ENCODE measurements at places on chromosomes 2 and 18.

DNA sequence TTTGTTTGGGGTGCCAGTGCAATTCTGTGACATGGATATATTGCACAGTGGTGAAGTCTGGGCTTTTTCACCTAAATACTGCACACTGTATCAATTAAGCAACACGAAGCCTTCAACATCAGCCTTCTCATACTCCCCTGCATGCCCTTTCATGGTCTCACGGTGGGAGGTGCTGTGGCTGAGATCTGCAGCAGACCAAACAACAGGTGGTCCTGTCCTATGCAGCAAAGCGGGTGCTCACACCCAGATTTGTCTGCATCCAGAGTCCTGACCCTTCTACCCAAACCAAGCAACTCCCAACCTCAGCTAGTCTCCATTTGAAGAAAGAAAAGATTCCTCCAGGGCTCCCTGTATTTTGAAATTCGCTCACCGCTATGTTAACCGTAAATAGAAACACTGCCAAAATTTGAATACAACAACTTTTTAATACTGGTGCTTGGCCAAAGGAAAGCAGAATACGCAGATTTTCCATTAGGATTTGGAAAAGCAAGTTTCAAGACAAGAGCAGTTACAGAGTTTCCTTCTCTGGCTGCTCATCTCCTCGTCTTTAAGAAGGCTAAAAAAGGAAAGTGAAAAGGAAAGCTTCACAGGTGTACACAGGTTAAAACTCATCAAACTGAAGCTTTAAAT is 34.9 kb downstream of the FAM168B start:
- DNase-seq = no peak

DNA sequence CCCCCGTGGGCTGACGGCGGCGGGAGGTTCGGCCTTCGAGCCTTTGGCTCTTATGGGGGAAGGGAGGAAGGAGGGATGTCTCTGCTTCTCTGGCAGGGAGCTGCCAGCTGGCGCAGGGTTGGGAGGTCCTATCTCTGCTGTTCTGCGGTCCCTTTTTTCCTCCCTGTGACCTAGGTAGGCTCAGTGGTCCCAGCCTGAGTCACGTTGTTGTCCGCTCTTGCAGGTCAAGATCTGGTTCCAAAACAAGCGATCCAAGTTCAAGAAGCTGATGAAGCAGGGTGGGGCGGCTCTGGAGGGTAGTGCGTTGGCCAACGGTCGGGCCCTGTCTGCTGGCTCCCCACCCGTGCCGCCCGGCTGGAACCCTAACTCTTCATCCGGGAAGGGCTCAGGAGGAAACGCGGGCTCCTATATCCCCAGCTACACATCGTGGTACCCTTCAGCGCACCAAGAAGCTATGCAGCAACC is 2.5 kb downstream of the DLX1 start:
- DNase-seq = no peak

GRCh38 chr2:88036182-88036581 is 19.4 kb downstream of the KRCC1 start:
- no peak for DNase-seq

DNA sequence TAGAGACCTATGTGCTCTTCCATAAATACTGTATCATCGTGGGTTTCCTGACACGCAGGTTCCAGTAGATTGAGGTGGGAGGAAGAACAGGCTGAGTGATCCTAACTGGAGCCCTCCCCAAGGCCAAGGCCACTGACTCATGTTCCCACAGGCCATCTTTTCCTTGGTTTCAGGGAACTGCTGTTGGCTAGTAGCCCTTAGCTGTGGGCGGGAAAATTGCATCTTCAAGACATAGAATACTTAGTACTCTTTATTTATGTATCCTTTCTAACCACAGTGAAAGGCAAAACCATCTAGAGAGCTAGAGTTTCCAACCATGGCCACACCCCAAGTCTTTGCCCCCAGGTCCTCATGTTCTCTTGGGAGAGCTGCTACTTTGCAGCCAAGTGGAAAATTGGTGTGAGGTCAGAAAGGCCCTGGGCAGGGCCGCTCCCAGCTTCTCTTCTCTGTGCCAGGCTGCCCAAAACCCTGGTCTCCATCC is 55.9 kb downstream of the COPS8 start:
- no peak for DNase-seq

- no peak for DNase-seq
Observed at GRCh38 chr2:9774266-9774665, 69.0 kb upstream of the TAF1B start.

DNA sequence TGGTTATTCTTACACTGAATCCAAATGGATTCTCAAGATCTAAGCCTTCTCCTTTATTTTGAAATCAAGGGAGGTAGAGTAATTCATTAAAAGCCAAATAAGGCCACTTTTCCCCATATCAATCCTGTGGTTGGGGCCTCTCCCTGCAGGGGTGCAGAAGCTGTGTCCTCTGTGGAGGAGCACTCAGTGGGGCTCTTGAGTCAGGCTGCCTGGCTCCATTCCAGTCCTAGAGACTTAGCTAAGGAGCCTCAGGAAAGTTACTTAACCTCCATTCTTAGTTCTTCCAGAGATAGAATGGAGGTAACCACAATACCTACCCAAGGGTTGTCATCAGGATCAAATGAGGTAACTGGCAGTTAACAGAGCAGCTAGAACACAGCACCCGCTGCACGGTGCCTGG is 564.3 kb downstream of the CMPK2 start:
- no peak for DNase-seq

DNA sequence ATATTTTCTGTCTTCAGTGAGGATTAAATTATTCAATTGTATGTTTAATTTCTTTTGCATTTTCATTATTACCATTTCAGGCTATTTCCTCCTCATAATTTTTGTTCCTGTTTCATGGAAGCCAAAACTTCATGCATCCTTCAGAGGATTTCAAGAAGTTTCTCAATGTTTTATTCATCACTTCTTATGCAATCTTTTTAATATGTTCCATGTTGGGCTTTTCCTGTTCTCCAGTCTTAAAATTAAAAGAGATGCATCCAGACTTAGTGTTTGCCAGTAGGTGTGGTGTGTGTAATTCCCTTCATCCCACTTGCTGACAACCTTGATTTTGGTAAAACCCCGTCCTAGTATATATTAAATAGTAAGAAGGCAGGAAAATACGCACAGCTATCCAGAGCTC is 190.0 kb downstream of the EN1 start:
- DNase-seq = no peak

DNA sequence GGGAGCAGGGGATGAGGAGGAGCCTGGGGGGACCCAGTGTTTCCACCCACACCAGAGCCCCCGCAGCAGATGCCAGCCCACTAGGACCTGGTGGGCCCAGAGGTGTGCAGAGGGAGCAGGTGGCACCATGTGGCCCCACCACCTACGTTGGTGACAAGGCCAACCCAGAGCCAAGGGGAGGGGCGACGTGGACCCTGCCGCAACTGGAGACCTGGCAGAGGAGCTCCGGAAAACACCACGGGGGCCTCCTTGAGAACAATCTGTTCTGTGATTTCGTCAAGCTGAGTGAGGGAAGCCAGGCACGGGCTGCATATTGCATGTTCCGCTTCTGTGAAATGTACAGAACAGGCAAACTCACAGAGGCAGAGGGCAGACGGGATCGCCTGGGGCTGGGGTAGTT is 49.1 kb upstream of the GPC1 start:
- no peak for DNase-seq

DNA sequence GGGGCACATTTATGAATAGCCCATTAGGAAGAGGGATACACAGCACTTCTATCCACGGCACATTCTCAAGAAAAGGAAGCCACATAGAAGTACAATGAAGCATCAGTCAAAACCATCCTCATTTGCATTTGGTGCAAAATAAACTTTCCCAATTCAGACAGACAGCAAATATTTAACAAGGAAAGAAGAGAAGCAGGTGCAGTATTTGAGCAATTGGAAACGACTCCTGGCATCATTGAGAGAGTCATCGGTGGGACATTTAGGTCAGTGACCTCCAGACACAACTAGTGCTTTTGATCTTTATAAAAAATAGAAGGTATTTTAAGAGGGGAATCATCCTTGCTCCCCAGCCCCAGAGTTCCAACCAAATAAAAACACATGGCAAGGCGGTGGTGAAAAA is 118.0 kb downstream of the MREG start:
- DNase-seq = no peak

GRCh38 chr2:37189452-37190153 is 1.1 kb upstream of the SULT6B1 start:
- DNase-seq = no peak

DNA sequence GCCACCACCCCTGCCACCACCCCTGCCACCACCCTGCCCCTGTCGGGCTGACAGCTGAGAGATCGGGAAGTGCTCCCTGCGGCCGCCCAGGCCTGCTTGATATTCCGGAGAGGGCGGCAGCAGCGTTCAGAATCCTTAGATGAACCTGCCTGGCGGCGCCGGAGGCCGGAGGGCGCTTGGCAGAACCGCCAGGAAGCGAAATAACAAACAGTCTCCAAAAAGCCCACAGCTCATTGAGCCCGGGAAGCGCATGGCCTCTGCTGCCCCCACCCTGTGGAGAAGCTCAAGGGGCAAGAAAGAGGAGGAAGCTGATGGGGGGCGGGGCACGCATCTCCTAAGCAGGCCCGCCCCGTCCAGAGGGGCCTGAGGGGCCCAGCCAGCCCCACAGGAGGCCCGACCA is 92.2 kb upstream of the MBOAT2 start:
- DNase-seq = no peak

DNA sequence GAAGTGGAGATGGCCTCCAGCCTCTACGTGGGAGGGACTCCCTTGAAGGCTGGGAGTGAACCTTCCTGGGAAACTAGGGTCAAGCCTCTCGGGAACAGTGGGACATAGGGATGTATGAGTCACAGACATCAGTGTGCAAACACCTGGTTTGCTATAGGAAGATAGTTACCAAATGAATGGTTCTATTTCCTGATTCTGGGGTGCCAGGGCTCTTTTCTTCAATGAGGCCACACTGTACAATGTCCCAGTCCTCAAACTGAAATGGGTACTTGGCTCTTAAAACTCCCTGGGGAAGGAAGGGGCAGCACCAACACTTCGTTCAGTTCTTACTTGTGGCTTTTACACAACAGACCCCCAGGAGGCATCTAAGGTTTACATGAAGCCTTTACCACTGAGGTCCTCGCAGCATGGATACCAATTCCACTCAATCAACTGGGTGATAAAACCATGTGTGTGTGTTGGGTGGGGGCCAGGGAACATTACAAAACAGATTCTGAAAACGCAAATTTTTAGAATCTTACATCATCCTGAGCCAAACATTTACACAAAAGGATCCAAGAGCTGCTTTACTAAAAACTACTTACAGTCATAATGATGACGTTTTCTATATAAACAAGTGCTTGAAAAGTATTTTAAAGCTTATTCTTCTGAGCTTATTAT is 10.4 kb downstream of the ERFE start:
- no peak for DNase-seq

- no peak for DNase-seq
Observed at GRCh38 chr2:127957240-127957639, 70.6 kb downstream of the SAP130 start.

DNA sequence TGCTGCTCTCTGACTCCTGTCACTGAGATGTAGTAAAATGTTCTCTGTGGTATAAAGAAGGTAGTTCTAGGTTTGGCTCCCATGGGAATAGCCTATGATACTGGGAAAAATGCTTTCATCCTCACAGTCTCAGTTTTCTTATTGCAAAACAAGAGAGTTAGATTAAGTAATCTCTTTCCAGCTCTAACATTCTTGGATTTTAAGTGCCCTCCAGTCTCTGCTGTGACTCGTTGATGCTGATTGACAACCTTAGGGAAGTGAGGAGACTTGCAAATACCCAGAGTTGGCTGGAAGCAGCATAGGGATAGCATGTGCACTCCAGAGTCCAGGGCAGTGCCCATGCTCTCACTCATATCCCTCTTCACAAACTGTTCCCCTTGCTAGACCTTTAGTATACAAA is 534.9 kb downstream of the SLC4A3 start:
- no peak for DNase-seq

GRCh38 chr2:33214857-33215256 is 261.6 kb upstream of the RASGRP3 start:
- no peak for DNase-seq

- no peak for DNase-seq
Observed at GRCh38 chr2:217437290-217437870, 565.4 kb downstream of the TNS1 start.

DNA sequence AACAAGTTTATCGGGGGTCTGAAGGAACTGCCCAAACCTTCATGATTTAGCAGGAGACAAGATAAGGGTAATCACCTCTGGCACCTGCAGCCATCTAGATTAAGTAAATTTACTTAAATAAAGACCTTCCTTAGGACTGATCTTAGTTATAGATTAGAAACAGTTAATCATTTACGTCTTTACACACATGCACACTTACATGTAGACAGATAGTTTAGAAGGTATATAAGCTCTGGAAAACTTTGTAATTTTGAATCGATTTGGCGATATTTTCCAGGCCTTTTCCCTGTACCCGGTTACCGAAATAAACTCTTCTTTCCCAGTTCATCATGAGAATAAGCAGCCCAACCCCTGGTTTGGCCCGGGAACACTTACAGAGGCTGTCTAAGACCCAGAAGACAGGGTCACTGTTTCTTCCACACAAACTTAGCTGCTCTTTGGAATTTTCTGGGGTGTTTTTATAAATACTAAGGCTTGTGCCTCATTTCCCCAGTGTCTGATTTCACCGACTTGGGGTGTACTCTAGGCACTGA is 560 bp upstream of the SKA1 start:
- DNase-seq = no peak

DNA sequence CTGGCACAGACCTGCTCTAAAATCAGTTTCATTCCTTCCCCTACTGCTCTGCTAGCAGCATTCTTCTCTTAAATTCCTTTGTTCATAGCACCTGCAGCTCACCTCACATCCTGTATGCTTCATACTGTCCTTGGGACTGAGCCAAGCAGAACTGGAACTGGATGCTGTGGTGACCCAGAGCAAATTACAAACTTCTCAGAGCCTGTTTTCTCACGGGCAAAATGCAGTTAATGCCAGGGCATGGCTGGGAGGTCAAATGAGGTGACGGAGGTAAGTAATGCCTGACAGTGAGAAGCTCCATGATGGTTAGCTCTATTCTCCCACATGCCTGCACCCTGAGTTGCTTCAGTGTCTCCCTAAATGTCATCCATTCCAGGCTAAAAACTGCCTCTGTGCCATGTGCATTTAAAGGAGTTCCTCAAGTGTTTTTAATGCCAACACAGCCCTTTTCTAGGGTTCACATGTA is 29.7 kb downstream of the C2orf42 start:
- DNase-seq = no peak

- no peak for DNase-seq
Observed at GRCh38 chr2:237798236-237799059, at the start of gene RBM44. RBM44 (plus strand) TSS chr2:237798779; CDS start chr2:237813610, 14,831 bp downstream.

DNA sequence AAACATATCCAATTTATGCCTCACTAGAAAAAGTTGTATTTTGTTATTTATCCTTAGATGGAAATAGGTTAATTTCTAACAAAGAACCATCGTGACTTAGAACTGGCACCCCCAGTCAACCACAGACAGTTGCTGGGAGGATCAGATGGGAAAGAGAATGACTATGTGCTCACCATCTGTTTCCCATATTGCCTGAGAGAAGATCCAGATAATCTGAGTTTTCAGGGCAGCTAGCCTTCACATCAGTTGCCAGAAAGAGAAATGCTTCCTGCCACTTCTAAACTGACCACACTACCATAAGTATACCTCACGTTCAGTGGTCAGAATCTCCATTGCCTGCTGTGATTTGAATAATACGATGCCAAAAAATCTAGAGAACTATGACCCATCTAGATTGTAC is 28.4 kb upstream of the NEB start:
- DNase-seq = no peak

Data from stimulated activated CD4-positive, alpha-beta T cell treated with anti-CD3 and anti-CD28 coated beads, Interleukin-2, amount 100 ng/mL, for 24 hours (primary cell).